ENCODE measurements at places on chromosomes 1 and 21. TPM values are rescaled to one million over a fixed set of nuclear protein-coding genes. Genes with fewer than 3 reads are reported as not detected.

DNA sequence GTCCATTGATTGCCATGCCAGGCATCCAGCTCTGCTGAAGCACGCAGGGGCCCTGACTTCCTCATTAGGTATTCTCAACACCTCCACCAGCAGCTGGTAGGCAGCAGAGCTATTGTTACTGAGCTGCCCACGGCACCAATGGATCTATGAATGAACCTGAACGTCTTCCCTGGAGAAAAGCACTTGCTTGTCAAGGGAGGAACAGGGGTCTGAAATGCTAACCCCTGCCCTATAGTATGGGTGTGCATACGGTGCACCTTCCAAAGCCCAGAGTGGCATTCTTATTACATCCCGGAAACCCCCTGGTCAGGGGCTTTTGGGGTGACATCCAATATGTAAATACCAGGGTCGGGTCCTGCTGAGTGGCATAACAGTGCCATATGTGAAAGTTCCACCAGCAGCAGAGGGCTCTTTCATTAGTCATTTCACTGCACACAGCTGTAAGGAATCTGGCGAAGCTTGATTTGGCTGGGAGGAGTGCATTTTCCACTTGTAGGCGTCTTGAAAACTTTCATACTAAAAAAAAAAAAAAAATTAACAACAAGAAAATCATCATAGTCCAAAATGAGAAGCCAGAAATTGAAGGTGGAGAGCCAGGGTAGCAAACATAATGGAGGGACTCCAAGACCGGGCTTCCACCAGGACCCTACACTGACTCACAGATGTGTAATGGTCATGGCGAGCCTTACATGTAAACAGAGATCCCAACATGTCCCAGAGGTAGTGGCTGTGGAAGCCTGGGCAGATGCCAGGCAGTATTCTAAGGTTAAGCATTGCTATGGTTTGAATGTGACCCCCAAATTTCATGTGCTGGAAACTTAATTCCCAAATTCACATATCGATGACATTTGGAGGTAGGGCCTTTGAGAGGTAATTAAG is 58.8 kb upstream of the PRDX6 start:
- peaks cover 6% of the 10 kb centered on the region for H3K4me1 ChIP-seq
- H3K4me3 ChIP-seq = no peak overlapping the region
- peak; percentile 67 for DNase-seq

DNA sequence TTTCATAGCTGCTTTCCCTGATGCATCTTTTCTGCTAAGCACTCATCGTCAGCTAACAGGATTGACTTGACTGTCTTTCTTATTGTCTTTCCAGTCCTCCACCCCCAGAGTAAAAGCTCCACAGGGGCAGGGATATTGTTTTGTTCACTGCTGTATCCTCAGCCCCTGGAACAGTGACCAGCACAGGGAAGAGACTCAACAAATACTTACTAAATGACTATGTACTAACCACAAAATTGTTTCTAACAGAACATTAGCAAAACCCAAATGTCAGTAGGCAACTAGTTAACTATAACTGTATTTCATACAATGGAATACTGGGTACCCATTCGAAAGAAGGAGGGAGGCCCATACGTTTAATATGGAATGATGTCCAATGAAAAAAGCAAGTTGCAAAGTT is 53.0 kb downstream of the BCAR3 start:
- H3K27ac ChIP-seq = peak overlapping the region; percentile 47
- peak; percentile 50 for DNase-seq
- H3K36me3 ChIP-seq = peaks cover 13% of the 10 kb centered on the region
- peaks cover 38% of the 10 kb centered on the region for H3K4me1 ChIP-seq
- H3K4me3 ChIP-seq = no peak overlapping the region
- H3K27me3 ChIP-seq = no peaks in the 10 kb centered on the region

- DNase-seq = peak; percentile 91
- H3K27ac ChIP-seq = no peak overlapping the region
- peaks cover 3% of the 10 kb centered on the region for H3K4me1 ChIP-seq
- no peaks in the 10 kb centered on the region for H3K36me3 ChIP-seq
These were observed 124.7 kb downstream of the SYF2 start for GRCh38 chr1:25107643-25108010.

Gene MEX3A
- 32.9 TPM for total RNA-seq

Gene KIAA0040
- total RNA-seq = 5.0 TPM

- no peak overlapping the region for H3K27ac ChIP-seq
- H3K27me3 ChIP-seq = no peaks in the 10 kb centered on the region
- no peaks in the 10 kb centered on the region for H3K36me3 ChIP-seq
- DNase-seq = no peak
These were observed 306.5 kb downstream of the HHIPL2 start for GRCh38 chr1:222241410-222241809.

- H3K4me3 ChIP-seq = no peak overlapping the region
- no peaks in the 10 kb centered on the region for H3K4me1 ChIP-seq
- H3K36me3 ChIP-seq = no peaks in the 10 kb centered on the region
- no peak overlapping the region for H3K27ac ChIP-seq
These were observed 1323.2 kb downstream of the AMY1C start for GRCh38 chr1:105072850-105073249.

DNA sequence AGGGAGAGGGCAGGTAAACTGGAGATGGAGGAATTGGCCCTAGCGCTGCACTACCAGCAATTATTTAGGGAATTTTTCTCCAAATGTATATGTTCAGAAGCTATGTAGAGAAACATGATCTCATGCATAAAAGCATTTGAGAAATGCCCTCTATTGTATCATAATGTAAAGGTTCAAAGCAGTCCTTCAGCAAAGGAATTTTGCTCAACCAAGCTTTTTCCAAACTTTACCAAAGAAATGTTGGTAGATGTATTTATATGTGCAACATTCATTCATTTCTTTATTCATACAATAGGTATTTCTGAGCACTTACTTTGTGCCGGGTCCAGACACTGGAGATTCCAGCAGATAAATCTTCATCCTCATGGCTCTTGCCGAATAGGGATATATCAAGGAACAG is 64.4 kb downstream of the XCL1 start:
- peaks cover 13% of the 10 kb centered on the region for H3K4me1 ChIP-seq
- H3K27me3 ChIP-seq = no peaks in the 10 kb centered on the region
- peak; percentile 16 for DNase-seq
- no peak overlapping the region for H3K27ac ChIP-seq
- H3K36me3 ChIP-seq = no peaks in the 10 kb centered on the region

Gene BNIPL
- 0.29 TPM for total RNA-seq

- no peaks in the 10 kb centered on the region for H3K36me3 ChIP-seq
- peaks cover 28% of the 10 kb centered on the region for H3K27me3 ChIP-seq
- no peak overlapping the region for H3K4me3 ChIP-seq
These were observed 19.4 kb upstream of the CLIC6 start for GRCh38 chr21:34649400-34649799.

DNA sequence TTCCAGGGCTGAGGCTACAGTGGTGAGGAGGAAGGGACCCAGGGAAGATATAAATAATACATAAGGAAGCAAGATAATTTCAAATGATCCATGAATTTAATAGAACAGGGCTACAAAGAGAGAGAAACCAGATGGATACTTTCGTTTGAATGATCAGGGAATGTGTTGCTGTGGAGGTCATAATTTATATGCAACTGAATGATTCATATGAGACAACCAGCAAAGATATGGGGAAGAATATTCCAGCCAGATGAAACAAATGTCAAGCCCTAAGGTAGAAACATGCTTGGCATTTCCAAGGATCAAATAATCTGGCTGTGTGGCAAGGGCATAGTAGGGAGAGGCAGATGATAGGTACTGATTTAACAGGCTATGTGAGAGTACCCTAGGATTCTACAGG is 84.8 kb upstream of the ZC3H11B start:
- H3K36me3 ChIP-seq = no peaks in the 10 kb centered on the region
- H3K27me3 ChIP-seq = no peaks in the 10 kb centered on the region
- no peak overlapping the region for H3K27ac ChIP-seq
- peaks cover 22% of the 10 kb centered on the region for H3K4me1 ChIP-seq

DNA sequence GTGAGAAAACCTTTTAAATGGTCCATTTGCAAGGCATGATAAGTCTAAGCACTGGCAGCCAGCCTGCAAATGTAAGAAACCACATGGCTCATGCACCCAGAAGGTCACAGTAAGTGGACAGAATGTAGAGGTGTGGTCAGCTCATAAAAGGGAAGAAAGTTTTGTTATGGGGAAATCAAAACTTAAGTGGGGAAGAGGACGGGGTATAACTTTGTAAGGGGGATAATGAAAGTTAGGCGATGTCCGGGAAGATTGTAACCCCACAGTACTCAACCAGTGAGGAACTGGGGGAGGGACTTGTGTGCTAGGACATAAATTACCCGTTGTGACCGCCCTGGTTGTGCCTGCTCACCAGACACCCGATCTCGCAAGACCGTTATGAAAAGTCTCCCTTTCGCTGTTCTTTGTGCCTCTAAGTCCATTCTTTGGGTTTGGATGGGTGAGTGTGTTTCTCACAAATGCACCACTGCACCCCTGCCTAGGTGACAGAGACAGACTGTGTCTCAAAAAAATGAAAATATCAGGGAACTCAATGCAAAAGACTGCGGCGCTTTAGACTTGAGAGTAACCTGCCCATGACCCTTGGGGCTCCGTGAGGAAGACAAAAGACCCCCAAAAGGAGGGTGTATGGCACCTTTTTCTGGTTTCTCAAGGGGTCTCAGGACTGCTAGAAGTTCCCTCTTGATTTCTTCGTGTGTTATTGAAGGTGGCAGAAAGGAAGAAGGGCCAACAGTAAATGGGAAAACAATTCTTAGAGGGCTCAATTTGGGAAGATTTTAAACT is 28.6 kb upstream of the ZNF496 start:
- H3K27ac ChIP-seq = no peak overlapping the region
- H3K27me3 ChIP-seq = no peaks in the 10 kb centered on the region
- H3K4me1 ChIP-seq = peaks cover 11% of the 10 kb centered on the region
- DNase-seq = no peak

GRCh38 chr1:207344221-207344620 is 22.7 kb downstream of the CD55 start:
- no peaks in the 10 kb centered on the region for H3K4me1 ChIP-seq
- DNase-seq = peak; percentile 18
- H3K36me3 ChIP-seq = no peaks in the 10 kb centered on the region
- H3K27me3 ChIP-seq = no peaks in the 10 kb centered on the region
- H3K4me3 ChIP-seq = no peak overlapping the region
- H3K27ac ChIP-seq = no peak overlapping the region

DNA sequence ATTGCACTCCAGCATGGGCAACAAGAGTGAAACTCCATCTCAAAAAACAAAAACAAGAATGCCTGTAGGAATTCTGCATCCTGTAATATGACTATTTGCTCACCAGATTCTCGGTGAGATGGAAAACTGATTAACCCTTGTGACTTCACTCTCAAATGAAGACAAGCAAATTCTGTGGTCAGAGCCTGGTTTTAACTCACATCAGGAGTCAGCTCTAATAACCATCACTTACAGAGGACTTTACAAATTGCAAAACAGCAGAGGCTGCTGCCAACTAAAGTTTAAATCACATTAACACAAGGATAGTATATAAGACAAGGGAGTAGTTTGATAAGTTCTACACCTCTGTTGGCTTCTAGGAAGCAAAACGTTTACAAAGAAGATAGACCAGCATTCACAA is 35.7 kb upstream of the FAM163A start:
- DNase-seq = no peak
- no peaks in the 10 kb centered on the region for H3K36me3 ChIP-seq
- H3K4me1 ChIP-seq = no peaks in the 10 kb centered on the region

- no peak overlapping the region for H3K4me3 ChIP-seq
- H3K27ac ChIP-seq = no peak overlapping the region
- no peaks in the 10 kb centered on the region for H3K36me3 ChIP-seq
- H3K27me3 ChIP-seq = no peaks in the 10 kb centered on the region
- no peak for DNase-seq
These were observed 52.5 kb upstream of the PPM1J start for GRCh38 chr1:112767646-112768045.

GRCh38 chr1:182676274-182676673 is 8.1 kb downstream of the RGS8 start:
- H3K4me1 ChIP-seq = peaks cover 7% of the 10 kb centered on the region
- H3K4me3 ChIP-seq = no peak overlapping the region
- DNase-seq = no peak
- H3K27me3 ChIP-seq = peaks cover 9% of the 10 kb centered on the region
- H3K27ac ChIP-seq = no peak overlapping the region

Gene SPRR2F
- not detected for total RNA-seq

DNA sequence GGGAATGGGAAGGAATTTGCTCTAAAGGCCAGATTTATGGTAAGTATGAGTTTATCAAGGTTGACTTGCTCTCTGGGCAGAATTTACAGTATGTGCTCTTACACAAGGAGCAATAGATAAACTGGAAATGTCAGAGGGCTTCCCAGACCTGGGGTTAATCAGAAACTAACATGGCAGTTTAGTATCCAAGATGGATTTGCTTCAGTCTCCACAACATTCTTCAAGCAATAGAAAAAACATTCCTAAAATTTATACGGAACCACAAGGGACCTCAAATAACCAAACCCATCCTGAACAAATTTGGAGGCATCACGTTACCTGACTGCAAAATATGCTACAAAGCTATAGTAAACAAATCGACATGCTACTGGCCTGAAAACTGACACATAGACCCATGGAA is 606.7 kb upstream of the CHRM3 start:
- no peaks in the 10 kb centered on the region for H3K36me3 ChIP-seq
- peak; percentile 83 for DNase-seq
- no peak overlapping the region for H3K27ac ChIP-seq
- no peak overlapping the region for H3K4me3 ChIP-seq

DNA sequence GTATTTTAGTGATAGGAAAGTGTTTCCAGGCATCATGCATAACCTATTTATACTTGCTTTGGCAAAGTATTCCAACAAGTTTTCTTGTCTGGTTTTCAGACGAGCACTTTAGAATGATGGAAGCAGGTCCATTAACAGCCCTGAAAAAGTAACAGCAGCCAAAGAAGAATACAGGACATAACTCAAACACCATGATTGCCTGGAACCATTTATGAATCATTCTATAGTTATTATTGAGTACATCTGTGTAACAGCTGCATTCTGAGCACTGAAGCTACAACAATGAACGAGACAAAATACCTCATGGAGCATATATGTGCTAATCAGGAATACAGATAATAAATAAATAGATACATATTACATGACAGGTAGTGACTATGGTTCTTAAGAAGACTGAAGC is 12.6 kb downstream of the IL10RB start:
- H3K27ac ChIP-seq = no peak overlapping the region
- no peak overlapping the region for H3K4me3 ChIP-seq
- H3K27me3 ChIP-seq = no peaks in the 10 kb centered on the region
- no peaks in the 10 kb centered on the region for H3K4me1 ChIP-seq

GRCh38 chr1:172893146-172893841 is 157.4 kb downstream of the TNFSF18 start:
- H3K4me3 ChIP-seq = no peak overlapping the region
- no peaks in the 10 kb centered on the region for H3K36me3 ChIP-seq
- H3K27ac ChIP-seq = no peak overlapping the region
- peak; percentile 62 for DNase-seq
- H3K27me3 ChIP-seq = no peaks in the 10 kb centered on the region

Gene CNKSR1
- total RNA-seq = 4.2 TPM

- no peaks in the 10 kb centered on the region for H3K27me3 ChIP-seq
- H3K36me3 ChIP-seq = no peaks in the 10 kb centered on the region
- H3K4me1 ChIP-seq = no peaks in the 10 kb centered on the region
- no peak overlapping the region for H3K27ac ChIP-seq
- no peak overlapping the region for H3K4me3 ChIP-seq
- no peak for DNase-seq
These were observed 147.4 kb downstream of the OLFM3 start for GRCh38 chr1:101849356-101849755.

Gene OR2T35
- not detected for total RNA-seq

Gene IL19
- not detected for total RNA-seq

GRCh38 chr1:49323925-49324540 is 547.3 kb upstream of the BEND5 start:
- H3K4me1 ChIP-seq = no peaks in the 10 kb centered on the region
- no peaks in the 10 kb centered on the region for H3K27me3 ChIP-seq
- no peak overlapping the region for H3K27ac ChIP-seq
- DNase-seq = no peak
